ENCODE measurements at places on chromosomes 2 and 18.

GRCh38 chr18:46332921-46333341 is 228.7 kb downstream of the HAUS1 start:
- no peak overlapping the region for H3K27ac ChIP-seq
- DNase-seq = peak; percentile 66
- H3K4me1 ChIP-seq = peaks cover 9% of the 10 kb centered on the region
- no peaks in the 10 kb centered on the region for H3K36me3 ChIP-seq
- no peak overlapping the region for H3K4me3 ChIP-seq

GRCh38 chr2:75563591-75563990 is 2.9 kb upstream of the EVA1A start:
- H3K36me3 ChIP-seq = no peaks in the 10 kb centered on the region
- H3K27ac ChIP-seq = no peak overlapping the region
- peaks cover 60% of the 10 kb centered on the region for H3K27me3 ChIP-seq

DNA sequence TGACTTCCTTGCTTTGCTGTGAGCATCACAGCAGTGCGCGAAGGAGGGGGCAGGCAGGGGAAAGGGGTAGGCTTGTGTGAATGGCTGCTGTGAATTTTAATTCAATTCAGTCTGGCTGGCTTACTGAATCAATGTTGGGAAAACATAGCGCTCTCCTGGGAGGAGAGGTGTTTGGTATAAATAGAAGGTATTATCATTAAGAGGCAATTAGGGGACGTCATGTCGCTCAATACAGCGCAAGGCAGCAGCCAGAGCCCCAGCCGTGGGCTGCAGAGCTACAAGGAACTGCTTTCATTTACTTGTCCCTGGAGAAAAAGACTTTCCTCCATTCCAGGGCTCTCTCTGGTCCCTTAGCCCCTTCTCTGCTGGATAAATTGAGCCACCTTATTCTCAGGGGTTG is 181.4 kb upstream of the MSH6 start:
- H3K27ac ChIP-seq = no peak overlapping the region
- no peak for DNase-seq
- H3K36me3 ChIP-seq = no peaks in the 10 kb centered on the region
- no peak overlapping the region for H3K4me3 ChIP-seq

- DNase-seq = no peak
- H3K27me3 ChIP-seq = peaks cover 5% of the 10 kb centered on the region
Observed at GRCh38 chr2:118264232-118264990, 176.1 kb downstream of the INSIG2 start.
